Right ventricle myocardium superior (tissue), 1 donor: ENCODE measurements at places on chromosomes 16 and 17. TPM values are rescaled to one million over a fixed set of nuclear protein-coding genes. Genes with fewer than 3 reads are reported as not detected.

Gene NPTX1
- total RNA-seq: not detected

Gene FLII
- 269 TPM for total RNA-seq

Gene RBL2
- total RNA-seq: 33.1 TPM

Gene SLC13A5
- total RNA-seq: not detected

Gene TCAP
- total RNA-seq: 5,900 TPM

Gene OTOA
- not detected for total RNA-seq

Gene SPOP
- total RNA-seq: 64.0 TPM

Gene CCL8
- not detected for total RNA-seq

Gene PIMREG
- total RNA-seq: 0.59 TPM

Gene ZSCAN10
- total RNA-seq: not detected

Gene ITGB4
- total RNA-seq: 9.4 TPM

Gene NLRC5
- total RNA-seq: 9.9 TPM

Gene CDRT15L2
- total RNA-seq: not detected

Gene MARF1
- 45.2 TPM for total RNA-seq

Gene EIF3C
- total RNA-seq: 378 TPM

Gene RPL38
- total RNA-seq: 691 TPM

Gene C17orf67
- 1.1 TPM for total RNA-seq

Gene CDH11
- total RNA-seq: 9.7 TPM

Gene CACNA1G
- total RNA-seq: 0.24 TPM

Gene KRTAP9-2
- total RNA-seq: not detected

Gene MRPL45
- 38.0 TPM for total RNA-seq

Gene CIITA
- 7.9 TPM for total RNA-seq

Gene NPIPB8
- total RNA-seq: not detected

Gene UTS2R
- total RNA-seq: 0.81 TPM

Gene MYH2
- total RNA-seq: not detected

Gene KRTAP3-2
- not detected for total RNA-seq

Gene CACNG3
- not detected for total RNA-seq

Gene BAHCC1
- total RNA-seq: 8.0 TPM

Gene SPATA32
- not detected for total RNA-seq

Gene DPEP2
- 1.1 TPM for total RNA-seq

Gene KRT12
- total RNA-seq: not detected
